Thoracic aorta (tissue), 2 donors: ENCODE measurements at places on chromosomes 13 and 19. TPM values are rescaled to one million over a fixed set of nuclear protein-coding genes. Genes with fewer than 3 reads are reported as not detected.

Gene PRSS57
- total RNA-seq: not detected

Gene GPC5
- not detected for total RNA-seq

Gene OR7A17
- not detected for total RNA-seq

Gene INSL3
- total RNA-seq: not detected

Gene PCP2
- total RNA-seq: not detected

Gene BRSK1
- 16.7 TPM for total RNA-seq

Gene MBD3L3
- total RNA-seq: not detected

Gene HCST
- total RNA-seq: 4.5 TPM

DNA sequence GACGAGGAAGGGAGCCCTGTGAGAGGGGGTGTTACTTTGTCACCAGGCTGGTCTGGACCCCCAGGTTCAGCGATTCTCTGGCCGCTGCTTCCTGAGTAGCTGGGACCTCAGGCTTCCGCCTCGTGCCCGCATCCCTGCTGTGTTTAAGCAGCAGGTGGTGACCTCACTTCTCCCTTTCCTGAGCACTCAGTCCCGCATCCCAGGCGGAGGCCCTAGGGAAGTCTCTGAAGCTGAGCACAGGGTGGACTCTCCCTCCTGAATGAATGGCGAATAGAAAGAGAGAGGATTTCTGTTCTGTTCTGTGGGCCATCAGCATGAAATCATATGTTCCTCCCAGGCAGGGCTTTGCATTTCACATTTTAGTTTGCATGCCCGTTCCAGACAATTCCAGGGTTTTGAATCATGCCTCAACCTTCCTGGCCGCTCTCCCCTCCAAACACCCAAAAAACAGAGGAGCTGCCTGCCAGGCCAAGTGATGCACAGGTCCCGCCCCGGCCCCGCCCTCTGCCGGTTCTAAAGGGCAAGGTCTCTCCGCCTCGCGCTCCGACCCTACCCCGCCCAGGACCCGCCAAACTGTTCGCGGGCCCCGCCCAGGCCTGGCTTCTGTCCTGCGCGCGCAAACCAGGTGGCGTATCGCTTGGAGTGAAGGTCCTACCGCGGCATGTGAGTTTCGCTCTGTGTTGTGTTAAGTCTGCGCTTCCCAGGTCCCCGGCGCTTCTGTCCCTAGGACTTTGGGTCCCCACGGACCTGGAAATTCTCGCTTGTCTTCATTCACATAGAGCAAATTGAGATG lies 35.1 kb upstream of the ZNF808 start:
- DNase-seq: no peak

- no peak for DNase-seq
Observed at GRCh38 chr13:48431987-48432615, 19.2 kb upstream of the LPAR6 start.

DNA sequence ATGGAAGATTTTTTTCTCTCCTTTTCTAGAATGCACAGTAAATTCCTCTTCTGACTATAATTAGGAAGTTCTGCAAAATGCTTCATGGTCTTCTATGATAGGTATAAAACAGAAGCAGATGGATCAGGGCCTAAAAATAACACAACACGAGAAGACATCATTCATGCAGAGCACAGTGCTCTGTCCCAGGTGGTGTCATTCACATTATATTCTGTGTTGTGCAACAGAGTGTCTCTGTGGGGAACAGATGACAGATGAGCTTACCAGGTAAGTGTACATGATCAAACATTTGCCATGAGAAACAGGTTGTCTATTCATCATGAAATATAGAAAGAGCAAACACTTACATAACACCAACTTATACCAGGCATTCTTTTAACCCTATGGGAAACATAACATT lies 288.3 kb downstream of the KCTD12 start:
- no peak for DNase-seq

DNA sequence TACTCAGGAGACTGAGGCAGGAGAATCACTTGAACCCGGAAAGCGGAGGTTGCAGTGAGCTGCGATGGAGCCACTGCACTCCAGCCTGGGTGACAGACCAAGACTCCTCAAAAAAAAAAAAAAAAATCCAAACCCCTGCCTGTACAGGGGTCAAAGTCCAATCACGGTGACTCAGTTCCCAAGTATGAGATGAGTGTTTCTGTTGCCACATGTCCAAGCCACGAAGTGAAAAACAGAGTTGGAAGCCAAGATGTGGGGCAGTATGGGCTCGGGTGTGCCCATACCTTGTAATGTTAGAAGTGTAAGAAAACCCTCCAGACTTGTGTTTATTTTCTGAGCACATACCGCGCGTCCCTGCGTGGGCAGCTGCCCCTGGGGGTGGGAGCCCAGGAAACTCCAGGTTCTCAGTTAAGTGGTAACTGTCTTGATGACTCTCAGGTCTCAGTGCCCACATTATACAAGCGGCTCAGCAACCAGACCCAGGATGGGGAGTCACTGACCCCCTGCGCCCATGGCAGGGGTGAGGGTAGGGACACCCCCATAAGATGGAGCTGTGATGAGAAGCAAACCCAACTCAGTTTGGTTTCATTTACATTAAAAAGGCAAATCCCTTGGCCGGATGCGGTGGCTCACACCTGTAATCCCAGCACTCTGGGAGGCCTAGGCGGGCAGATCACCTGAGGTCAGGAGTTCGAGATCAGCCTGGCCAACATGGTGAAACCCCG lies 1.2 kb upstream of the GPX4 start:
- DNase-seq: peak; percentile 64

GRCh38 chr19:18204394-18205199 lies 755 bp upstream of the RAB3A start:
- no peak for DNase-seq

DNA sequence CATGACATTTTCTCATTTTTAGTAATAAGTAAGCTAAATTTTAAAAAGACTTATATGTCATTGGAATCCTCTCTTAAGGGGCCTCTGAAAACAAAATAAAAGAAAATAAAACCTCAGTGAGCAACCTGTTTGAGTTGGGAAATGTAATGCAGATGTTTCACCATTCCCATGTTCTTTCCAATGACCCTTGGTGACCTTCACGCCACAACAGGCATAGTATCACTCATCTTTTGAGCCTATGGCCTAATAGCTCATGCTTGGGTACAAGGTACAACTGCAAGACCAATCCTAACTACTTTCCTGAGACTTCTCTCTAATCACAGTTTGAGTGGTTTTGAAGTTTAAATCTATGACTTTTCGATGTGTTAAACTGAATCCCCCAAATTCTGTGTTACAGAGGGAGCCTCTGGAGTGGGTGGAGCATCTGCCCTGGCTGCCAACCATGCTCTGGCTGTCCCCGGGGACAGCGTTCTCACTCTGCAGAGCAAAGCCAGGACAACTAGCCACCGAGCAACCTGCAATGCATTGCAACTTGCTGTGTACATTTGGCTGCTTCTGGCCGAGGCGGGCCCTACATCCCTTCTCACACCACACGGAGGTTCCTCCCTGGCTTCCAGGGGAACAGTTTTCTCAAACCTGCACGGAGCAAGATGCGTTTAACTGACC lies 307.9 kb upstream of the MAB21L1 start:
- no peak for DNase-seq

GRCh38 chr19:5025027-5025426 lies 56.1 kb downstream of the KDM4B start:
- DNase-seq: no peak

DNA sequence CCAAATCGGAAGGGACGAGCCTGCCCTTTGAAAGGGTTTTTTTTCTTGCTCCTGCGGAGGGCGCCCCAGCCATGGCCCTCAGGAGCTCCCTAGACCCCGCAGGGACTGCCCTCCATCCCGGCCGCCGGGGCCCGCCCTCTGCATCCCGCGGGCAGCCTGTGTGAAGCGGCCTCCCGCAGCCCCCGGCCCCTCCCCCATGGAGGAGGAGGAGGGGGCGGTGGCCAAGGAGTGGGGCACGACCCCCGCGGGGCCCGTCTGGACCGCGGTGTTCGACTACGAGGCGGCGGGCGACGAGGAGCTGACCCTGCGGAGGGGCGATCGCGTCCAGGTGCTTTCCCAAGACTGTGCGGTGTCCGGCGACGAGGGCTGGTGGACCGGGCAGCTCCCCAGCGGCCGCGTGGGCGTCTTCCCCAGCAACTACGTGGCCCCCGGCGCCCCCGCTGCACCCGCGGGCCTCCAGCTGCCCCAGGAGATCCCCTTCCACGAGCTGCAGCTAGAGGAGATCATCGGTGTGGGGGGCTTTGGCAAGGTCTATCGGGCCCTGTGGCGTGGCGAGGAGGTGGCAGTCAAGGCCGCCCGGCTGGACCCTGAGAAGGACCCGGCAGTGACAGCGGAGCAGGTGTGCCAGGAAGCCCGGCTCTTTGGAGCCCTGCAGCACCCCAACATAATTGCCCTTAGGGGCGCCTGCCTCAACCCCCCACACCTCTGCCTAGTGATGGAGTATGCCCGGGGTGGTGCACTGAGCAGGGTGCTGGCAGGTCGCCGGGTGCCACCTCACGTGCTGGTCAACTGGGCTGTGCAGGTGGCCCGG lies 815 bp downstream of the MAP3K10 start:
- no peak for DNase-seq

- no peak for DNase-seq
Observed at GRCh38 chr13:91557328-91558090, 159.1 kb downstream of the GPC5 start.
